ENCODE measurements at places on chromosomes 12 and 14.

- DNase-seq, result no peak
Observed at GRCh38 chr14:101773378-101773777, 11.9 kb downstream of the PPP2R5C start.

- no peak for DNase-seq
Observed at GRCh38 chr12:25322918-25323531, 72.3 kb upstream of the KRAS start.

GRCh38 chr12:122437656-122438121 is 15.2 kb upstream of the CLIP1 start:
- peak; percentile 98 for DNase-seq

- DNase-seq, result no peak
Observed at GRCh38 chr12:95321516-95322246, 104.1 kb downstream of the VEZT start.

GRCh38 chr14:100785626-100786025 is 40.3 kb upstream of the MEG3 start:
- DNase-seq, result peak; percentile 50

DNA sequence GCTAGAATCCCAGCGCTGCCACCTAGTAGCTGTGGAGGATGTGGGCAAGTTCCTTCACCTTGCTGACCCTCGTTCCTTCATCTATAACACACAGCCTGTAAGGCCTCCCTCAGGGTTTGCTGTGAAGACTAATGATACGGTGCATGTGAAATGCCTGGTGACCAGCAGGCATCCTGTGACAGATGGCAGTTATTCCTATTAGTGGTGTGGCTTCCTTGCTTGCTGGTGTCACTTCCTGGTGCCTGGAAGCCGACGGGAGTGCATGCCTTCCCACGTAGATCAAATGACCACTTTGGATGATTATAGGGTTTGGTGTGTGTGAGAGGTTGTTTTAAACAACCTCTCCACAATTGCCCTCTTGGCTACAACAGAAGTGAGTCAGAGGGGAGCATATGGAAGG is 894.9 kb downstream of the VRK1 start:
- DNase-seq, result peak; percentile 95

GRCh38 chr12:16421806-16422205 is 74.4 kb downstream of the MGST1 start:
- DNase-seq, result no peak

GRCh38 chr12:24565300-24565699 is 383.6 kb downstream of the BCAT1 start:
- DNase-seq, result peak; percentile 69

GRCh38 chr14:58789736-58790135 is 152.0 kb downstream of the DACT1 start:
- no peak for DNase-seq

DNA sequence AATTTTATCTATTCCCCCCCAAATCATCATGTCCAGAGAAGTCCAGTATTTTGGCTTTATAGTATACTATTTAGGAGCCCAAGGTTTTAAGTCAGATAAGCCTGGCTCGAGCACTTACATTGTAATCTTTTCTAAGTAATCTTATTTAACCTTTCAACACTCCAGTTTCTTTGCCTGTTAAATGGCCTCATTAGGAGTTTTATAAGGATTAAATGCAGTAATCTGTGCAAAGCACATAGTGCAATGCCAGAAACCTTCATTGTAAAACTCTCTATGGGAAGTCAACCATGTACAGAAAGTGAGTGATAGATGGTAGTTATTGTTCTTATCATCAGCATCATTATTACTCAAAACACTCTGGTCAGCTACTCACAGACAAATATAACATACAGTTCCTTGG is 1330.4 kb downstream of the SLC16A7 start:
- no peak for DNase-seq

DNA sequence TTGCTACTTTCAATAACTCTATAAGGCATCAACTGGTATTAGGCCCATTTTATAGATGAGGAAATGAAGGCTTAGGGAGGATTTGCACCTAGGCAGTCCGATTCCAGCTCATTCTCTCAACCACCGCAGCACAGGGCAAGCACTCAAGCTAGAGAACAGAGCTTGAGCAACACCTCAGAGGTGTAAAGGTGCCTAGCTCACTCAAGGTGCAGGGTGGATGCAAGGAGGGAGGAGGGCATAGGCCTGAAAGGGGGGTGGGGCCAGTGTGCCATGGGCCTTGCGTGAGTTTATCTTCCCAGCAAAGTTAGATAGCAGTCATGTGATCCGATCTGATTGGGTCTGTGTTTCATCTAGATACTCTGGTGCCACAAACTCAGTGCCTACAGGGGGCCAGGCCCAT is 10.2 kb upstream of the EMP1 start:
- DNase-seq, result no peak
